ENCODE measurements at places on chromosomes 7 and 10.

DNA sequence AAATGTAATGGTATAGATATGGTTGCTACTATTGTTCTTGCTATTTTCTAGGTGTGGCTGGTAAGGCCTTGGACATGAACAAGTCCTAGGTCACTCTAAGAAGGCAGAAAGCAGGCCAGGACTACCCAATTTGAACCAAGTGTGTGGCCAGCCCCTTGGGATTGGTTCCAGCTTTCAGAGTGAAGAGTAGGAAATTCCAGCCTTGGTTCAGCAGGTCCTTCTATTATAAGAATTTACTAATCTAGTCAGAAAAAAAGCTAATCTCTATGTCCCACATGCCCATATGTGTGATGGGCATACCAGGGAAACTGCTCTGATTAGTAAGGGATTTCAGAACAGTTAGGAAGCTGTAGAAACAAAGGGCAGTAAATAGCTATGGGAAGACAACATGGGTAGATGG is 7.8 kb upstream of the TARP start:
- no peak for DNase-seq

DNA sequence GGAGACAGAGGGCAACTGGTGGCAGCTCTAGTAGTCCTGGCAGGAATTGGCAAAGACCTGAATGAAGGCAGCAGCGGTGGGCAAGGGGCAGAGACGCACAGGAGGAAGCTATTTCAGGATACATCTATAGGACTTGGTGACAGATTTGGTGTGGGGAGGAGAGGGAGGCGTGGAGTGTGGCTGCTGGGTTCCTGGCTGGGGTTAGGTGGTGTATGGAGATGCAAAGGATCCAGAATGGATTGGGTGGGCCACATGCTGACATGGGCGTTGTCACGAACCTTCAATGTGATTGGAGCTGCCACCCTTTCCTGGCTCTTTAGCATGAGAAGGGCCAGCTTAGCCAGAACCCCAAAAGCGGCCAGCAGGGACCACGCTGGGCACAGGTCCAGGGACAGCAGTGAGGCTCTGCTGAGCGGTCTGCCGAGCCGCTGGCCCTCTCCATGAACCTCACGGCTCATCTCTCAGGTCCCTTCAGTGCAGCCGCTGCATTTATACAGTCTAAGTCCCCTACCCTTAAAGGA is 10.2 kb upstream of the ADCY1 start:
- DNase-seq, result no peak

GRCh38 chr10:87961314-87961713 is 97.9 kb downstream of the PTEN start:
- DNase-seq, result no peak

DNA sequence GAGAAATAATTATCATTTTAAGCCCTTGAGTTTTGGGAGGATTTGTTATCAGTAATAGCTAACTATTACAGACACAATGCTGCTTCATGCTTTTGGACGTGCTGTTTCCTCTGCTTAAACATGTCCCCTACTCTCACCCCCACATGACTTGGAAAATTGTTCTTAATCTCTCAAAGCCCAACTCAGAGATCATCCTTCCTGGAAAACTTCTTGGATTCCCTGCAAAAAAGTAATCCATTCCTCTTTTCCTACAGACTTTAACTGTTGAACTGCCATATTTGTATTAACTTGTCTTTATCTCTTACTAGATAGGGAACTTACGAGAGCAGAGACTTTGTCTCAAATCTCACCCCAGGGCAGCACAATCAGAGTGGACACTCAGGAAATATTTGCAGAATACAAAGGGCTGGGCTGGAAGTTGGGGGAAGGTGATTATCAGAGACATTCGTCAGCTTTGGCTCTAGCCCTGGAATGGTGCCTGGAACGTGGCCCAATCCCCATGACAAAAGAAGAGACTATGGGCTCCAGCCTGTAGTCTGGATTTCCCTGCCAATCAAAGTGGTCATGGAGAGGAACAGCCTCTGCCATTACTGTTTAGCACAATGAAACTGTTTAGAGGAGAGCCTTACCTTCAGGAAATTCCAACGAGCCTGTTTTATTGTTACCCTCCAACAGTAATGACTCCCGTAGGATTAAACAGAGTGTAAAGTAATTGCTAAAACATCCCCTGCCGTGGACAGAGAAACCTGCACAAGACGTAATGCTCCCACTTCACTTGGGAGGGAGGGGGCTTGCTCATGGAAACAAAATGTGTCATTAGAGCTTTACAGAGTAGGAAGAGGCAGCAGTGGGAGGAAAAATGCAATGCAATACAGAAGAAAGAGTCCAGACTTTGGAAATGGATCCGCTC is 140.4 kb upstream of the AUTS2 start:
- peak; percentile 85 for DNase-seq

GRCh38 chr7:107254398-107254985 is 85.7 kb downstream of the HBP1 start:
- DNase-seq, result no peak

- no peak for DNase-seq
These were observed 25.3 kb upstream of the ANKRD2 start for GRCh38 chr10:97547271-97547600.

DNA sequence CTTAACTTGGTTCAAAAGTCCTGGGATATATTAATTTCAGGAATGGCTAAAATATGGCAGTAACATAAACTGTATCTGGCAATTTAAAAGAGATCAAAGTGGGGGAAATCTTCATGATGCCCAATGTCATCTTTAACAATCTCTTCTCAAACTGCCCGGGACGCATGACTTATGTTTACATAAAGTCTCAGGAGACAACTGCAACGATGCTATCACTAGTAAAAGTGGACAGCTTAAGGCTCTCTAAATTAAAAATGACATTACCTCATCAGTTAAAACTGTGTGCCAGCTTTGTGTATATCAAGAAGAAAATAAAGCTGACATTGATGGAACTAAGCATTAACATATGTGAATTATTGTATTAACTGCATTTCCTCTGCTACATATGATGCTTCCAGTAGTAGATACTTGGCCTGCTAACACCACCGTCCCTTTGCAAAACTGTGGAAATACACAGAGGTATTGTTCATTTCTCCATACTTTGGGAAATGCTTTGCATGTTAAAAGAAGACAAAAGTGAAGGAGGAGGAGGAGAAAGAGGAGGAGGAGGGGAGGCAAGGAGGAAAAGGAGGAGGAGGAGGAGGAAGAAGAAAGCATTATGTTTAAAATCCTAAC is 62.4 kb downstream of the NRP1 start:
- DNase-seq, result no peak

DNA sequence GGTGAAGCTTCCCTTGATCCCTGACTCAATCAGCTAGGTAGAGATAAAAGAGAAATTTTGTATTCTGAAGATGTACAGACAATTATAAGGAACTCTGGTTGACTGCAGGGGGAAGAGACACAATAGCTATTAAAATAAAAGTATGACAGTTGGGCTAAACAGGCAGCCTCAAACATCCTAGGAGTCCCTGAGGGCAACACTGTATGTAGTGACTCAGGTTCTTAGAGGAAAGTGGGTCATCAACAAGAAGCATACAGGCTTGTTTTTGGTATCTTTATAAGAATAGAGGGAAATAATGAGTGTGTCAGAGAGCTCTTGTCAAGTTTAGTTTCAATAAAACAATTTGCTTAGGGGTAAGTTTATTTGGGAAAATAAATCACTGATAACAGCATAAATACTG is 150.3 kb downstream of the AUTS2 start:
- no peak for DNase-seq

GRCh38 chr7:50761713-50762112 is 21.0 kb downstream of the GRB10 start:
- DNase-seq, result no peak

- DNase-seq, result peak; percentile 3
These were observed 242.2 kb downstream of the EMX2 start for GRCh38 chr10:117784776-117785175.

DNA sequence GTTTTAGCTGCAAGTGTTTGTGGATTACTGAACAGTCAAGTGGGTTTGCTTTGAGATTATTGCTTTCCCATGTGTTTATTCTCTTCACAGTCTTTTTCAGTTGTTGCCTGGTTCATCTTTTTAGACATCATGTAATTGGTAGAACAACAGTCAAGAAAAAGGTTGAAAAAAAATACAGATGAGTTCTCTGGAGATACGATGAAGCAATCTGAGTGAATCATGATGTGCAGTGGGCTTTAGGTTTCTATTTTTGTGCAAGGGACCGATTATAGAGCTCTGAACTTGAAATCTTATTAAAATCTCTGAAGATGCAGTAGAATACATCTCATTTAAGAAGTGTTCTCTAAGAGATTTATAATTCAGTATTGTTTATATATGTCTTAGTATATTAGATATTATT is 145.7 kb downstream of the SDK1 start:
- DNase-seq, result no peak

DNA sequence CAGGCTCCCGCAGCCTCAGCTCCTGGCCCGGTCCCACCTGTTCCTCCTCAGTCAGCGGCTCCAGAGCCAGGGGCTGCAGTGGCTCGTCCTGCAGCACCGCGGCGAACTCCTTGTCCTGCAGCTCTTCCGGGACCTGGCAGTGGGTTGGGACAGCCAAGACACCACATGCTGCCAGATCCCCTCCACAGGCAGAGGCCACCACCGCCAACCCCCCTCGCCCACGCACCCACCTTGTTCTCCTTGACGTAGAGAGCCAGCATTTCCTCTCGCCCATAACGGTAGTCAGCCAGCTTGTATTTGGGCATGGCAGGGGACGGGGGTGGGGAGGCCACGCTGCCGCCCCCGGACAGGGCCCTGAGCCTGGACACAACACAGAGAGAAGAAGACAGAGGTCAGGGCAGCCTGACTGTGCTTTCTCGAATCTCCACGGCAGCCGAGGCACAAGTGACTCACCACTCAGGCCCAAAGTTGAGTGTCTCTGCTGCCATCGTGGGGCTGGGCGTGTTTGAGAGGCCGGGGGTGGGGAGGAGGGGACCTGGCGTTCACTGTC is 6.2 kb downstream of the GIGYF1 start:
- no peak for DNase-seq

GRCh38 chr7:43735802-43736603 is 6.7 kb upstream of the COA1 start:
- no peak for DNase-seq

DNA sequence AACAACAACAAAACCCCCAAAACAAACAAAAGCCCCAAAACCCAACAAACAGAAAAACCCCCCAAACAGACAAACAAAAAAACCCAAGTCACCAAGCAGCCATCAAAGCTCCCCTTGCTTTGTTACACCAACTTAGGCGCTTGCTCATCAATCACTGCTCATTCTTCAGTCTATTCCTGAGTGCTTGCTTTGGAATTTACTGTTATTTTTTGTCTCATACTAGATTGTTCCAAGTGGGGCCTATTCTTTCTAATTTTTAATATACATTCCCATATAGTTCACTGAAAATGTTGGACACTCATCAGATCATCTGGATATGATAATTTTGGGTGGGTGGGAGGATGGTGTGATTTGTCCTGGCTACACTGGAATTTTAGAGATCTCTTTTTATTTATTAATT is 126.0 kb upstream of the JCAD start:
- DNase-seq, result no peak

DNA sequence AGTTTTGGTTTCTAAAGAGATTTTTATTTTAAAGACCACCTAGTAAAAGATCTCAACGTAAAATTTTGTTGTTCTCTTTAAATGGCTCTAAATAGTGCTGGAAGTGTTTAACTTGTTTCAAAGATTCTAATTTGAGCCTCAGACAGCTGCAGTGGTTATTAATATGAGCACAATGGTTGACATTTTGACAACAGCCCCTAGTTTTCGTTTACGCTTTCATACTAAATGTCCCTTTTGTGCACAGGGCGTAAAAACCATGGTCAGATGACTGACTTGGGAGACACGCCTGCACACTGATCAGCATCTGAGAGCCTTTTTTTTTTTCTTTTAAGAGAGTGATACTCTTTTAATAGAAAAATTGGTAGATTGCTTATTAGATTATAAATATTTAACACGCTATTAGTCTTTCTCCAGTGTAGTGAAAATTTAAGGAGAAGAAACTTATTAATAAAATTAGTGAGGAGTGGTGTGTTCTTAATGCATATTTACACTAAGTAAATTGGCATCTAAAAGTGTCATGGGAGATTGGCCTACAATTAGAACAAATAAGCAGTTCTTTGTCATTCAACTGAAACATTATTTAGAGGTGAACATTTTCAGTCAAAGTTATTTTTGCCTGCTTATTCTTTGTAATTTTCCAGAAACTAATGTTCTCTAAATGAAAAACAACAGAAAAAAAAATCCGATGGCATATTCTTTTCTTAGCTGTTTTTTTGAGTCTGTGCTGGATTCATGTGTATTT is 182.8 kb upstream of the PHYHIPL start:
- DNase-seq, result no peak

- no peak for DNase-seq
These were observed 36.0 kb downstream of the KLF6 start for GRCh38 chr10:3749011-3749410.

- peak; percentile 73 for DNase-seq
These were observed 45.0 kb downstream of the ZCCHC24 start for GRCh38 chr10:79400146-79401004.

DNA sequence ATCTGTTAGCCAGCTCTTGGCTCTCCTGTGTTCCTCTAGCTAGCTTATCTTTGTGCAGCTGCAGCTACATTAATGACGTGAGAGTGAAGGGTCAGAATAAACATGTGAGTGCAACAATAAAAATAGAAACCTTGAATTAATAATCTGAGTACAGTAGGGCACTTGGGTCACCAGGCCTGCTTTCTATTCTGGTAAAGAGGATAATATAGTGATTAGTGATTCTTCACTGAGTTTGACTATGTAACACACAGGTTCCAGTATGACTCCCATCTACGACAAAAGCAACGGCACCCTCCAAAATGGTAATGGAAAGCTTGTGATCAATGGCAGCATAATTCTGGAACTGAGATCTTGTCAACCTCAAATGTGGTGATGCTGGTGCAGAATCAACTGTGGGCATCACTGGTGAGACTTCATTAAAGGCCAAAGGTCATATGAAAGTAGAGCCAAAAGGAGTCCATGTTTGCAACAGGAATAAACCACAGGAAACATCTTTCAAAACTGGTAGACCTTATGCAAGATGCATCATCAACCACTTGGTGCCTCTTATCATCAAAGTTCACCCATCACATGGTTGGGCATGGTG is 77.6 kb downstream of the NRBF2 start:
- no peak for DNase-seq

DNA sequence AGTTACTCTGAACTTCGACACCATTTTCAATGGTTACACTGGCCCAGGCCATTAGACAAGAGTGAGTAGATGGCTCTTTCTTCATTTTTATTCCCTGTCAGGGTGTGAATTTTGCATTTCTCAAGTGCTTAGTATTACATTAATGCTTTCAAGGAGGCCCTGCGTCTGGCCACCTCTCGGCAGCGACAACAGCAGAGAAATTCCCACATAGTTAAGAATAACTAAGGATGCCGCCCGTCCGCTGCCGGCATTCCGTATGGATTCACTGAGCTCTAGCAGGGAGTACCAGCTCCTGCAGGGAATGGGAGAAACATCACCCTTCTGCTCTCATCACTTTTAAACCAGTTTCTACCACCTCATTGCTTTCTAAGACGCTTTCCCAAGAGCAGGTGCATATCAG is 153.6 kb downstream of the TCERG1L start:
- DNase-seq, result no peak

DNA sequence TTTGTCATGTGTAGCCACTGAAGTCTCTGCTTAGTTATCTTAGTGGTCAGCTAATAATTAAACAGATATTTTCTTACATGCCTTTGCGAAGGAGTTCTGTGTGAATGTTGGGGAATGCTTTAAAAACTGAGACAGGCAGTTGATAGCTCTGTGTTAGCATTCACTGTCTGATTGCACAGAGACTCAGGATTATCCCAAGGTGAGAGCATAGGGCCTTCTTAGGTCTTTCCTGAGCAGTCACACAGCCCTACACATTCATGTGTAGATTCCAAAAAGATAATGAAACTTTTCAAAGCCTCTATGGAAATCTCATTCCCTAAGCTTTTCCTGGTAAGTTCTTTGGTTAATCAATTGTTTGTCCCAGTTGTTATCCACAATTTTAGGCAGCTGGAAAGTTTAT is 67.7 kb downstream of the CASD1 start:
- DNase-seq, result no peak
